SK-N-DZ (cell line): ENCODE measurements at places on chromosomes 6 and 20.

GRCh38 chr20:36313476-36313875 lies 7.3 kb downstream of the DLGAP4 start:
- no peak for DNase-seq

- no peak for DNase-seq
These were observed 37.9 kb upstream of the CHD6 start for GRCh38 chr20:41655962-41656618.

GRCh38 chr6:101394936-101395335 lies 1.4 kb downstream of the GRIK2 start:
- no peak for DNase-seq

- DNase-seq: no peak
These were observed 92.2 kb upstream of the MPC1 start for GRCh38 chr6:166474721-166475565.

DNA sequence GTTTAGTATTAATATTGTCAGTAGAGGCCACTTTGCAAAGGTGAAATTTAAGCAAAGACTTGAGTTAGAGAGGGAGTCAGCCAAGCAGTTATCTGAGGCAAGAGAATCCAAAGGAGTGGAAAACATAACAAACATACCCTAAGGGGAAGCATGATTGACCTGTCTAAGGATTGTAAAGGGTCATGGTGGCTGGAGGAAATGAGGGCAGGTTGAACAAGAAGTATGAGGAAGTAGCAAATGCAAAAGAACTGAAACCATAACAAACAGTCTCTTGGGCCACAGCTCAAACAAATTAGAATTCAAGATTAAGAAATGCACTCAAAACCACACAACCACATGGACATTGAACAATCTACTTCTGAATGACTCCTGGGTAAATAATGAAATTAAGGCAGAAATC lies 103.2 kb downstream of the FBXO5 start:
- no peak for DNase-seq

- no peak for DNase-seq
These were observed 1.9 kb upstream of the PTK6 start for GRCh38 chr20:63539092-63539430.

DNA sequence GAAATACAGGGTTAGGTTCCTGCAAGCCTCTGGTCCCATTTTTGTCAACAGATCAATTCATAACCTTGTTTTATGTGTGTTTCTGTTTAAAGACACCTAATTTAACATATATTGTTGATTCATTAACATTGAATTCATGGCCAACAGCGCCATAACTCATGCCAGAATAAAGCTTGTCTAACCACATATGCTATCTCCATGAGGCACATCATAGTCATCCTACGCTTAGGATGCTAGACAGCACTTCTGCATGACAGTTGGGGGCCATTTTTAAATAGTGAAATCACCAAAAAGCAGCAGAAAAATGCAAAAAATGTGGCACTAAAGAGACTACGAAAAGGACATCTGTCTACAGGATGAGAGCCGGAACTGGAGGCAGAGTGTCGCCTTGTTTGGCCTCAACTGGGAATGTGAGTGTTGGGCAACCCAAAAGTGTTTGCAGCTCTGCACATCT lies 37.9 kb downstream of the TRAM2 start:
- DNase-seq: no peak

DNA sequence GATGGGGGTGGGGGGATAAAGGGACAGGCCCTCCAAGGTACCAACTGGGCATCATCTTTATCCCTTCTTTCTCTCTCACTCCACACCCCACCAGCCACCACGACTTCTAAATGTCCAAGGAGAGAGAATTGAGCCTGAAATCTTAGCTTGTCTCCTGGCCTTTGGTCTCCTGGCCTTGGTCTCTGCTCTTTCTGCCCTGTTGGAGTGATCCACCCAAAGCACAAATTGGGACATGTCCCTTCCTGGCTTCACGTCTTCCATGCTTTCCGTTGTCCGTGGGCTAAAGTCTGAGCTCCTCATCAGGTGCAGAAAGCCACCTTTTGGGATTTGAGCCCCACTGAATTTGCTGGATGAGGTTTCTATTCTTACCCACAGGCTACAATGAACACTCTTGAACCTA lies 8.4 kb downstream of the ADIG start:
- no peak for DNase-seq

DNA sequence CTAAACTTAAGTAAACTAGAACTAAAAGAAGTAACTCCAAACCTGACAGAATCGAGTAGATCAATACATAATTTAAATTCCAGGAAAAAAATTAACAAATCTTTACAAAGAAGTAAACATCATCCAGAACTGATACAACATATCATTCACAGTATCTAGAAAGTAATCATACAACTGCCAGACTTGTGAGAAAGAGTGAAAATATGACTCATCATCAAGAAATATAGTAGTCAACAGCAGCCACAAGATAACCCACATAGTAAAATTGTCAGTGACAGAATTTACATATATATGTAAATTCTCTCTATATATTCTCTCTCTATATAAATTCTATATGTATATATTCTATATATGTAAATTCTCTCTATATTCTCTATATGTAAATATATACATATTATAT lies 242.8 kb upstream of the RGS17 start:
- no peak for DNase-seq

GRCh38 chr6:106136845-106137244 lies 50.7 kb downstream of the PRDM1 start:
- no peak for DNase-seq

DNA sequence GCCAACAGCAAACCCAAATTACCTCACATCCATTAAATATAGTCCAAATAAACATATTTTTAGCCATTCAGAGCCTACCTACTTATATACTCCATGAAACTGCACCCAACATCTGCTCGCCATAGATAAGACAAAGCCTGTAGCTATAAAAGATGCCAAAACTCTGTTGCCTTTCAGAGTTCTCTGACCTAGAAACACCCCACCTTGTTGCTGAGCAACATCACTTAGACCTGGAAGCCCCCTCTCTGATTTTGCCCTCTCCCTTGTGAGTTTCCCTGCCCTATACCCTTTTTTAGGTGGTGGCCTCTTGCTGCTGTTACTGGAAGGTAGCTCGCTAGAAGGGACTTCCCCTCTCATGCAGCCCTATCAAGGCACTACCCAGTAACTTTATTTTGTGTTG lies 27.7 kb upstream of the FBXL4 start:
- no peak for DNase-seq

DNA sequence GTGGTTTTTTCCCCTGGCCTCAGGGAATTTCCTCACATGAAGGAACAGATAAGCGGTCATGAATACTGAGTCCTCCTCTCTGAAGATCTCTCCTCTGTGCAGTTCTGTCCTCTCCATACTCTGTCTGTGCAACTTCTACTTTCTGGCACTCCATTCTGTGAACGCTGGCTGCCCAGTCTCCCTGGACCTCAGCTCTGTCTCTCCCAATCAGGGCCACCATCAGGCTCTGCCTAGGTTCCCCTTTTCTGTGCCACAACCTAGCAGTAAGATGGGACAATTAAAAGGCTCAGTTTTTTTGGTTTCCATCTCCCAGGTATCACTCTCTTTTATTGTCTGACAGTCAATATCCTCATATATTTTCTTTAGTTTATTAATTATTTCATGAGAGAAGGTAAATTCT lies 4.8 kb upstream of the ADGB start:
- no peak for DNase-seq

GRCh38 chr6:44002067-44002592 lies 125.1 kb downstream of the MRPL14 start:
- DNase-seq: no peak

GRCh38 chr6:89707766-89708165 lies 69.2 kb upstream of the LYRM2 start:
- no peak for DNase-seq

DNA sequence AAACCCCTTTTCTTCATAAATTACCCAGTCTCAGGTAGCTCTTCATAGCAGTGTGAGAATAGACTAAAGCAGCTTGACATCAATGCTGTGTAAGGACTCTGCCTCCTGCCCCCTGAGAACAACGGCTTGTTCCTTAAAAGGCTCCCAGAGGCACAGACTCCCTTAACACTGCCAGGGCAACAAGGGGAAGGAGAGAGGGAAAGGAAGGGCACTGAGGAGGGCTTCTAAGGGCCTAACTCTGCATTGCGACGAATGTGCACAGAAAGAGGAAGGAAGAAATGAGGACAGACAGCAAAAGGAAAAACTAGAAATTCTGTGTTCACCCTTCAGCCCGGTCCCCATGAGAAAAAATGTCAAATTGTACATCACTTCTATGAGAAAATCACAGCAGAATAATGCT lies 74.0 kb downstream of the AGPAT4 start:
- no peak for DNase-seq

DNA sequence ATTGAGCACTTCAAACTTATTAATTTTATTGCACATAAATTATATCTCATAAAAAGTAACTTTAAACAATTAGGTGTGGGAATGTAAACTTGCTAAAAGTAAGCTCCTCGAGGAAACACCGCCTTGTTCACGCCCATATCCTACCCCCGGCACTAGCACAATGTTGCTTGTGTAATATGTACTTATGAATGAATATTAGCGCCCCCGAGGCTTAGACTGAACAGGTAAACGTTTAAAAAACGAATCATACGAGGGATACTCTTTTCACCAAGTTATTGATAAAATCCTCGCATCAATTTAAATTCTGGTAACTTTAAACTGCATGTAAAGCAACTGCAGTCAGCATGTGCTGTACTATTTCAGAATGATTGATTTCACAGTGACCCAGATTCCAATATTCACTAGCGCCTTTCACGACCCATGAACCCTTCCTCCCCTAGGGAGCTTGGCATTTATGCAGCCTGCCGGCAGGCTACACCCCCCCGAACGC lies 637 bp downstream of the TFB1M start:
- no peak for DNase-seq

DNA sequence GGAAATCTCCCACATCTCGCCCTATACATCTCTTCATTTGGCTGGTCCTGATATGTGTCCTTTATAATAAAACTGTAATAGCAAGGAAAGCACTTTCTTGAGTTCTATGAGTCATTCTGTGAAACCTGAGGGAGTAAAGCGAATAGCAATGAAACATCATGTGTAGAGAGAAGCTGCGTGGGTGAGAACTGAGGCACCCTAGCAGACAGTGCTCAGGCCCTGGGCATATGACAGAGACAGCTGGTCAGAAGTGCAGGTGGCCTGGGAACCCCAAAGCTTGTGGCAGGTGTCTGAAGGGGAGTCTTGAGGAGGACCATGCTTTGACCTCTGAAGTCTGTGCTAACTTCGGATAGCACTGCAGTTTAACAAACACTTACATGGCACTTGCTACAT lies 1.3 kb upstream of the BLOC1S5 start:
- DNase-seq: no peak

GRCh38 chr6:101980924-101981323 lies 587.4 kb downstream of the GRIK2 start:
- DNase-seq: peak; percentile 16

DNA sequence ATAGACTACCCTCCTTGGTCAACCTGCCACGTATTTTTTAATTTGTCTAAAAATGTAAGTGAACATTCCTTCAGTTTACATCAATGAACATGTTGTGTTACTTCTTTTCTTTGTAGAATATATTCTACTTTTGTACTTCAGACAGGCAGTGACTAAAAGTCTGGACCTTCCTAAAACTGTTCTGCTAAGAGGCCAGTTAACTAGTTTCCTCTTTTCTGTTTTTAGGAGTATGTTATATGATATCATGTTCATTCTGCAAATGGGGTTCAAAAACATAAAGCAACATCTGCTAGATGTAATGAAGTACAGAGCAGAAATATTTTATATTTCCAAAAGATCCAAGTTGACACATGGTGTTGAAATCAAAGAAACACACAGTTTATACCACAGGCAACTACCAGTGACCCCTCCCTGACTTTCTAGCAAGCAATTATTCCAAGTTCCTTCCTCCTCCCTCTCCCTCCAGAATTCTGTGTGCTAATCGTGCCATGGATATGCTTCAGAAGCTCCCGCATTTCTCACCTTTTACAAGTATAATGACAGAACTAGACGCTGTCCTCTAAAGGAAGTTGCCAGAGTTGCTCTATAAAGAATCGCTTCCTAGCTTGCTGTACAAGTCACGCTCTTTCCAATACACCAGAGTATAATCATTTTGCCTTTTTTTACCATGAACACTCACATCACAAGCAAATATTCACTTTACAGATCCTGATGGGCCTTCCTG lies 64.7 kb downstream of the ARHGAP18 start:
- no peak for DNase-seq

DNA sequence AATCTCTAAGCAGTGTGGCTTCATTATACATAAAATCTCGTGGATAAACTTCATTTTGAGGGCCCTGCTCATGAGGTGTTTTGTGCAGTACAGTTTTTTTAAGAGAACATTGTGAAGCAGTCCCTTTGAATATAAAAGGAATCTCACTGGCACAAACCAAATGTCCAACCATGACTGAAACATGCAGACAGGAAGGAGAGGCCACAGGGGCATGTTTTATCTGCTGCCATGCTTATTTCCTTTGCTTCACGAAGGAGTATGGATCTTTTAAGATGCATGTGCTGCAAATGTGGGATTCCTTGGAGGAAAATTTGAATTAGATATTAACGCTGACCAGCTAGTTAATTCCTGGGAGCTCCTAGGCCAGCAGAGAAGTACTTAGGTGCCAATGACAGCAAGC lies 192.3 kb downstream of the DST start:
- no peak for DNase-seq

GRCh38 chr20:62361799-62362589 lies 5.1 kb downstream of the LAMA5 start:
- no peak for DNase-seq

DNA sequence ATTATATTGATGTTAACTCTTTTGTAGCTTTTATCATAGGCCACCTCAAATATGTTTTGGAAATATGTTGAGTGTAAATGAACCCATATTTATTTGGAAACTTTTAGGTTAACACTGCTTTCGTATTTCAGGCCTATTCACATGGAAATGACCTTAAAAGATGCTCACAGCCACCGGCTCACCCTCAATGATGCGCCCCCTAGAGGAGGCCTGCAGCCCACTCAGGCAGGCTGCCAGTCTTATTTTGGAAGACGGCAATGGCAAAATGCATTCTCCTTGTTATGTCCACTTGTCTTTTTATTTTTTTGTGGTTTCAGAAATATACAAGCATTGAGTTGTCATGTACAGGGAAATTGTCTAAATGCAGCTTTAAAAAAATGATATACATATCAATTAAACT lies 869.7 kb downstream of the PHF3 start:
- no peak for DNase-seq

DNA sequence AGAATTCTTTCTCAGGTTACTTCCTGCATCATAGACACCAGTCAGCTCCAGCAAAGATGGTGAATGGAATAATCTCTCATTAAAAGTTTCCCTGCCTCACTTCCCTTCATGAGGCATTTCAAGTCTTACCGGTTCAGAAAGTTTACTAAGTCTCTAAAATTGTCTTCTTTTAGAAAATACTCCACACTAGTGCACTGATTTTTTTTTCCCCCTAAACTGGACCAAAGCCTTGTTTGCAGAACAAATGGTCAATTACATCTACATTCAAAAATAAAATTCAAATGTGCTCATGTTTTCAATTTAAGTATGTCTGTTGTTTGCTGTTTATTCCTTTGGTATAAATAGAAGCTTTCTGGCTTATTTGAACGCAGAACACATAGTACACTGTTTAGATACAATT lies 111.2 kb downstream of the GMPR start:
- no peak for DNase-seq

- no peak for DNase-seq
These were observed 80.9 kb upstream of the TAB2 start for GRCh38 chr6:149236589-149236988.

GRCh38 chr6:111591901-111592461 lies 13.7 kb downstream of the TRAF3IP2 start:
- no peak for DNase-seq
